Tibial nerve (tissue), 4 donors: ENCODE measurements at places on chromosomes 7 and 10. TPM values are rescaled to one million over a fixed set of nuclear protein-coding genes. Genes with fewer than 3 reads are reported as not detected.

- H3K27ac ChIP-seq, result no peak overlapping the region
- DNase-seq, result no peak
- H3K36me3 ChIP-seq, result no peaks in the 10 kb centered on the region
- H3K4me1 ChIP-seq, result no peaks in the 10 kb centered on the region
Observed at GRCh38 chr10:58019863-58020537, 247.7 kb downstream of the IPMK start.

DNA sequence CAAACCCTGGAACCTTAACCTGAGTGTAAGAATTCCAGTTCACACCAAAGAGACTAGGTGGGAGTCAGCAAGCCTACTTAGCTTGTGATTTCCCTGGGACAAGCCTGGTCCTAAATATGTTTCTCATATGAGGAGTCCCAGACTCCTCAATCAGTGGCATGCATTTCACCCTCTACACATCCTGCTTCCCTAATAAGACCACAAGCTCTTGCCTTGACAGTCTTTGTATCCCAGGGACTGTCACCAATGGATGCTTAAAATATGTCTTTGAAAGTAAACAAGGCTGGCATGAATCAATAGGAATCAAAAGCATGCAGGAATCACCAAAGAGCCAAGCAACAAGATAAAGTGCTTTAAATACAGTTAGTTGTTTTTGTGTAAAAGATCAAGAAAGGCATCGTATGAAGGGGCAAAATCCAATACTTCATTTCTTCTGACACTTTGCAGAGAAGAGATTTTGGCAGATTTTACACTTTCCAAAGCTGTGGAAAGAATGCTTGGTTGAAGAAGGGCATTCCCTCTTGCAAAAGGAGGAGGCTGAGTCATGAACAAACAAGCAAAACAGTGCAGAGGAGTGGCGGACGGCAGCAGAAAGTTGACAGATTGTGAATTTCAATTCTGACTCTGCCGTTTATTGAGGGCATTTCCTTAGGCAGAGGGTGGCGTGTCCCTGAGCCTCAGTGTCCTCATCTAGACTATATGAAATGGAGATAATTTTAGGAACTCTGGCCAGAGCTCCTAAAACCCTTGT lies 8.5 kb upstream of the NFE2L3 start:
- DNase-seq, result no peak
- no peak overlapping the region for H3K4me3 ChIP-seq
- H3K27me3 ChIP-seq, result no peaks in the 10 kb centered on the region

- no peak for DNase-seq
- no peak overlapping the region for H3K4me3 ChIP-seq
- no peaks in the 10 kb centered on the region for H3K27me3 ChIP-seq
- peaks cover 28% of the 10 kb centered on the region for H3K4me1 ChIP-seq
- no peaks in the 10 kb centered on the region for H3K36me3 ChIP-seq
- H3K27ac ChIP-seq, result no peak overlapping the region
Observed at GRCh38 chr10:91201213-91201996, 19.1 kb upstream of the PCGF5 start.

- no peaks in the 10 kb centered on the region for H3K36me3 ChIP-seq
- H3K27ac ChIP-seq, result no peak overlapping the region
- H3K4me1 ChIP-seq, result peaks cover 8% of the 10 kb centered on the region
- no peak for DNase-seq
- no peaks in the 10 kb centered on the region for H3K27me3 ChIP-seq
Observed at GRCh38 chr10:14609178-14609577, 165.5 kb downstream of the FAM107B start.

- H3K4me3 ChIP-seq, result no peak overlapping the region
- no peaks in the 10 kb centered on the region for H3K27me3 ChIP-seq
- DNase-seq, result no peak
- H3K36me3 ChIP-seq, result no peaks in the 10 kb centered on the region
- no peak overlapping the region for H3K27ac ChIP-seq
Observed at GRCh38 chr10:101485681-101486554, 102.1 kb downstream of the POLL start.

DNA sequence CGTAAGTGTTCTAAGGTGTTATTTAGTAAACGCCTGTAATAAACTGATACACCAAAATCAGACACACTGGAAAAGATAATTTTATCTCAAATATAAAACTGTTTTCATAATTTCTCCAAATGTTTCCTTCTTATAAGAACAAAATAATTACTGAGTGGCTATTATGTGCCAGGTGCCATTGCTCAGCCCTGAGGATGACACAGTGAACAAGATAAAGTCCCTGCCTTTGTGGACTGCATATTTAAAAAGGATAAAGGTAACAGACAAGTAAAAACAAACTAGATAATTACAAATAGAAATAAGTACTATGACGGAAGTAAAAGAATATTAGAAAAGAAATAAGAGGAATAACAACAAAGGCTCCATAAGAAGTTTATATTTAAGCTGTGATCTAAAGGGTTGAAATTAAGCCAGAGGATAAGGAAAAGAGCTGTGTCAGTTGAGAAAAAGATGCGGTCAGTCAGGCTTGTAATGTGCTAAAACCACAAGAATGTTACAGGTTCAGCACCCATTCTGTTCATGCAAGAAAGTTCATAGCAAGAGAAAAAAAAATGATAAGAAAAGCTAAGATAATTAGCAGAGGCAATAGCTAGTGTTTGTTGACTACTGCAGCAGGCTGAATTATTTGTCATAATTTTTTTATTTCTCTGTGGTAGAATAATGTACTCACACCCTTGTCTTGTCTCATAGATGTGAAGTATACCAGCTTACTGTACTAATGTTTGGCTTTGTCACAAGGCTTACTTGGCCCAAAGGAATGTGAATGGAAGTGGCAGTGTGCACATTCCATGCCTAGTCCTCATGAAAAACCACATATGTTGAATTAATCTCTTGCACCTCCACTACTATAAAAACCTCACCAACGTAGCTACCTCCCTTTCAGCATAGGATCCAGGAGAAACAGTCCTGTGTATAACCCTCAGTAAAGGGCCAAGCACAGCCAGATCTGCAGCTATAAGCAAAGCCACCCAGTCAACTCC lies 75.1 kb downstream of the CRPPA start:
- no peak for DNase-seq
- H3K36me3 ChIP-seq, result no peaks in the 10 kb centered on the region
- H3K4me3 ChIP-seq, result no peak overlapping the region
- no peaks in the 10 kb centered on the region for H3K27me3 ChIP-seq
- H3K27ac ChIP-seq, result no peak overlapping the region

DNA sequence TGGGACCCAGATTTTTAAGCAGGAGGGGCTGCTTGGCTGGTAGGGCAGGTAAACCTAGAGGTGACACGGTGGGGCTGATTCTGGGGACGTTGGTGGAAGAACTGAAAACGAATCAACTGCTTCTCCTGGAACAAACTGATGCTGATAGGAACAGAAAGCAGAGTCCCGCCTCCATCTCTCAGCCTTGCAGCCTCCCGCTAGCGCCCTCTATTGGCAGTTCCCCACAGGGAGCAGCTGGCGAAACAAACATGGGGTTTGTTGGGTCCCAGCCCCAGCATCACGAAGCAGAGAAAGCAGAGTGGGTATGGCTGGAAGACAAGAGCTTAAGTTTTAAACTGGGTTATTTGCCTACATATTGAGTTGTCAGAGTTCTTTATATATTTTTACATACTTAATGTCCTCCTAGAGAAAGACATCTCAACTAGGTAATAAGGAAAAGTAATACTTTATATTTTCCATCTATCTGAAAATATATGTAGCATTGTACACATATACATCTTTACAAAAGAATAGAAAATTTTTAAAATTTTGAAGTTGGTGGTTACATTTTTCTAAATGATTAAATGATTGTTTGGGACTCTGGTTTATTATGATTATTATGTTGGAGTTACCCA lies 42.3 kb upstream of the FOXI2 start:
- DNase-seq, result no peak
- H3K4me1 ChIP-seq, result no peaks in the 10 kb centered on the region
- no peak overlapping the region for H3K4me3 ChIP-seq
- H3K27ac ChIP-seq, result no peak overlapping the region

GRCh38 chr7:137266764-137267163 lies 76.8 kb downstream of the PTN start:
- H3K27me3 ChIP-seq, result no peaks in the 10 kb centered on the region
- no peak overlapping the region for H3K4me3 ChIP-seq
- H3K4me1 ChIP-seq, result no peaks in the 10 kb centered on the region
- no peak overlapping the region for H3K27ac ChIP-seq
- no peaks in the 10 kb centered on the region for H3K36me3 ChIP-seq
- no peak for DNase-seq

DNA sequence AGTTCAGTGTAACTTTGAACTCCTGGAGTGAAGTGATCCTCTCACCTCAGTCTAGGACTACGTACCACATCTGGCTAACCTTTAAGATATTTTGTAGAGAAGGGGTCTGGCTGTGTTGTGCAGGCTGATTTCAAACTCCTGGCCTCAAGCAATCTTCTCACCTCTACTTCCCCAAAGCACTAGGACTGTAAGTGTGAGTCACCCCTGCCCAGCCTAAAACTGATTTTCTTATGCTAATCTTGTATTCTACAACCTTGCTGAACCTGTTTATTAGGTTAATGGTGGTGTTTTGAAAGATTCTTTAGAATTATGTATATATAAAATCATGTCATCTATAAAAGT lies 58.0 kb downstream of the LCOR start:
- H3K4me1 ChIP-seq, result peaks cover 5% of the 10 kb centered on the region
- DNase-seq, result no peak
- H3K27me3 ChIP-seq, result no peaks in the 10 kb centered on the region

DNA sequence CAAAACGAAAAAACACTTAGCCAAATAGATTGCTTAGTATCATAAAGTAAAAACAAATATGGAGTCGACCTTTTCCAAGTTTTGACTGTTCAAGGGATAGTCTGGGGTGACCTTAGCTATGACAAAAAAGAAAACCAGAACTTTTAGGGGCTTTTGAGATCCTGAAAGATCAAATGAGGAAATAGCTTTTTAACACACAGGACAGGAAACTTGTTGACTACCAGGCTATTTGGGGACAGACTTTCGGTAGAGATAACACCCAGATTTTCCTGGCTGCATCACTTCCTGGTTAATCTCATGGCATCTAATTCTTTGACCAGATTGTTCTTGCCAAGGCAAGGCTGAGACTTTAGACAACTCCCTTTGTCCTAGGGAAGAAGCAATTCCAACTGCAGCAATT lies 34.5 kb upstream of the EGR2 start:
- H3K4me3 ChIP-seq, result no peak overlapping the region
- no peak overlapping the region for H3K27ac ChIP-seq
- no peaks in the 10 kb centered on the region for H3K4me1 ChIP-seq
- no peaks in the 10 kb centered on the region for H3K27me3 ChIP-seq

- peak overlapping the region; percentile 98 for H3K27ac ChIP-seq
- no peaks in the 10 kb centered on the region for H3K27me3 ChIP-seq
- peaks cover 5% of the 10 kb centered on the region for H3K36me3 ChIP-seq
- no peak for DNase-seq
- no peaks in the 10 kb centered on the region for H3K4me1 ChIP-seq
Observed at GRCh38 chr7:20346577-20346976, 15.9 kb downstream of the ITGB8 start.

DNA sequence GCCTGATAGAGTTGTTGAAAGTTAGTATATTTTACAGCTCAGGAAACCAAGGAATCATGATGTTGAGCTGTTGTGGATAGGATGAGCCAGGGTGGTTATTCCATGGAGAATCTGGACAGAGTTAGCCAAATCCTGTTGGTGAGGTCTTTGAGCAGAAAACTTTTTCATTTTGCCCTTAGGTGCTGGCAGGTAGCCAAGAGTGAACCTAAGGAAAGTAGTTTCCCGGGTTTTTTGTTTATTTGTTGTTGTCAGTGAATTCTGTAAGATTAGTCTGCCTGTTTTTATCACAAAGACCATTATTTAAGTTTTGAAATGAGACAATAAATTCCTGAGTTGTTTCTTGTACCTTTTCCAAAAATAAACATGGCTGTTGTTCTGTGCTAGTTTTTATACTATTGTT lies 61.0 kb downstream of the GALNT11 start:
- no peaks in the 10 kb centered on the region for H3K27me3 ChIP-seq
- no peaks in the 10 kb centered on the region for H3K4me1 ChIP-seq
- no peaks in the 10 kb centered on the region for H3K36me3 ChIP-seq
- no peak overlapping the region for H3K27ac ChIP-seq

The CTNNA3 gene
- total RNA-seq, result 26.4 TPM

The NDUFB8 gene
- 157 TPM for total RNA-seq

The CABCOCO1 gene
- not detected for total RNA-seq

The SFTPA1 gene
- not detected for total RNA-seq

The BMPER gene
- total RNA-seq, result 33.3 TPM

The RELN gene
- total RNA-seq, result 80.4 TPM

The SEMA3D gene
- 11.4 TPM for total RNA-seq
